ENCODE measurements at places on chromosomes 7 and 10.

GRCh38 chr10:128967980-128968756, 498.9 kb upstream of the MGMT start:
- DNase-seq = no peak

DNA sequence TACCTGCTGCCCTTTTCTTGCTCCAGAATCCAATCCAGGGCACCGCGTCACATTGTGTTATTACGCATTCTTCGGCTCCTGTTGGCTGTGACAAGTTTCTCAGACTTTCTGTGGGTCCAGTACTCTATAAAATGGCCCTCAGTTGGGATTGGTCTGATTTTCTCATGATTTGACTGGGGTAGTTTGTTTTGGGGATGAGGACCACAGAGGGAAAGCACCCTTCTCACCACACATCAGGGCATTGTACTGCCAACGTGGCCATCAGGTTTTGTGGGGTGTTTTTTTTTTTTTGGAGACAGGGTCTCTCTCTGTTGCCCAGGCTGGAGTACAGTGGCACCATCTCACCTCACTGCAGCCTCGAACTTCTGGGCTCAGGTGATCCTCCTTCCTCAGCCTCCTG, 17.0 kb upstream of the ORAI2 start:
- DNase-seq = no peak

DNA sequence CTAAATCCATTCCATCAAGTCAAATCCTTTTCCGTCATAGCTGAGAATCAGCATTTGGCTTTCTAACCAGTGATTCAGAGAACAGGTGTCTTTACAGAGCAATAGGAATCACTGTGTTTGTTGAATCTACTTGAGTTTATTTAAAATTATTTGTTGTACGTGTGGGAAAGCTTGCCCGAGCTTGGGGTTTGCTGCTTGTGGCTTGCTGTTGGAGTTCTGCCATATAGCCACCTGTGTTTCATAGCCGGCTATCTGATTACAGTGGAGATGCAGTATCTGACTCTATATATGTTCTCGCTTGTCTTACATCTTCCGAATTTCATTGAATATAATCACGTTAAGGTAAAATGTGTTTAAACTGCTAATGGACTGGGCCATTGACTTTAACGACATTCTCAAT, 274.3 kb upstream of the MKI67 start:
- DNase-seq = no peak

DNA sequence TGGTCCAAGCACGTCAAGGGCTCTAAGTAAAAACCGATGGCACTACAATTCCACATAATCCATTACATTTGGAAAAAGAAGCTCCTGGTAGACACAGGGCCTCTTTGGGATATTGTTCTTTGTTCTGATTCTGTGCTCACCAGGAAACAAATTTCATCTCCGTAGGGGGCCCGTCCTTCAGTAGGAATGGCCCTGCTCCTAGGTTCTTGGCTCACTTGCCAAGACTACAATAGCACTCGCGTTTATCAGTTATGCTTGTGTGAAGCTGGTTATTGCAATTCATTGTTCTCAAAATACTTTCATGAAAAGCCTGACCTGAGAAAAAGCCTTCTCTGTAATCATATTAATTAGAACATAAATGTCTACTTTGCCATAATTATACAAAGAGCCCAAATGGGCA, 10.3 kb upstream of the ZC3HAV1L start:
- DNase-seq = no peak

DNA sequence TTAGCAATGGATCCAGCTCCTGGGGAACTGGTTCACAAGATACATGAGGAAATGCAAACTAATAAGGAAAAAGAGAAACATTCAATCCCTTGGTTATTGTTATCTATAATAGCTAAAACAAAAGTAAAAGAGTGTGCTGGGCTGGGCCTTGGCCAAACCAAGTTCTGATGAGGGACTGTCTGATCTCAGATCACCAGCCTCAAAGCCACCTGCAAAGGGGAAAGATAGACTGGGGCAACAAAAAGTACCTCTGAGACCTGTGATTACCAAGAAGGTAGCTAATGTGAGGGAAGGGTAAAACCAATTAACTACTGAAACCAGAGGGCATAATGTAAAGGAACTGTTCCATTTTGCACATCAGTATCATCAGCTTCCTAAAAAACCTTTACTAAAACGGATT, 51.2 kb downstream of the HTR7 start:
- no peak for DNase-seq

All from CD4-positive, alpha-beta T cell (primary cell).